ENCODE measurements at places on chromosomes 5 and 9.

GRCh38 chr9:14511452-14511851 is 181.8 kb downstream of the ZDHHC21 start:
- DNase-seq = no peak

GRCh38 chr9:109430231-109430630 is 67.9 kb downstream of the PTPN3 start:
- DNase-seq = no peak

DNA sequence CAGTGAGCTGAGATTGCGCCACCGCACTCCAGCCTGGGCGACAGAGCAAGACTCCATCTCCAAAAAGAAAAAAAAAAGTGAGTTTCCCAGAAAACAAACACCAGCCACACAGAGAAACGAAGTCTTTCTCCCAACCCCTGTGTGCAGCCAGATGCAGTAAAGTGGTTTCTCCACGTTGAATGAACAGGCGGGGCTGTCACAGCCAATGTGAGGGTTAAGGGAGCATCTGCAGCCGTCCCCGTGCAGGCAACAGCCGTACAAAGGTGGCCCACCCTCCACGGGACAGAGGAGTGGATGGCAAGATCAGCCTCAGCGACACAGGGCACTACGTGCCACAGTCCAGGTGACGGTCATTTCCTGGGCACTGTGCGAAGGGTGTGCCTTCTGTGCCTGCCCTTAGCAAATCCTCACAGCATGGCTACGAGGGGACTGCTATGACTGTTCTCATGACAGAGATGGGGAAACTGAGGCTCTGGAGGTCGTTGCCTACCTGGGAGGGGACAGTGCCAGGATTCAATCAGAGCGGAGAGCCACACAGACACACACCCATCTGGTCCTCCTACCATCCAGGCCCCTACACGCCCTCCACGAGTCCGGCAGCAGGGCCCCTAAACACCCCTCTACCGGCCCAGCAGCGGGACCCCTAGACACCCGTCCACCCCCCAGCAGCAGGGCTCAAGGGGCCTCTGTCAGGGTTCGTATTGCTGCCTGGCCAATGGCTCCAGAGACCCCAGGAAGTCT is 2.3 kb downstream of the VAV2 start:
- DNase-seq = no peak

GRCh38 chr5:35026280-35026840 is 21.4 kb downstream of the AGXT2 start:
- no peak for DNase-seq

DNA sequence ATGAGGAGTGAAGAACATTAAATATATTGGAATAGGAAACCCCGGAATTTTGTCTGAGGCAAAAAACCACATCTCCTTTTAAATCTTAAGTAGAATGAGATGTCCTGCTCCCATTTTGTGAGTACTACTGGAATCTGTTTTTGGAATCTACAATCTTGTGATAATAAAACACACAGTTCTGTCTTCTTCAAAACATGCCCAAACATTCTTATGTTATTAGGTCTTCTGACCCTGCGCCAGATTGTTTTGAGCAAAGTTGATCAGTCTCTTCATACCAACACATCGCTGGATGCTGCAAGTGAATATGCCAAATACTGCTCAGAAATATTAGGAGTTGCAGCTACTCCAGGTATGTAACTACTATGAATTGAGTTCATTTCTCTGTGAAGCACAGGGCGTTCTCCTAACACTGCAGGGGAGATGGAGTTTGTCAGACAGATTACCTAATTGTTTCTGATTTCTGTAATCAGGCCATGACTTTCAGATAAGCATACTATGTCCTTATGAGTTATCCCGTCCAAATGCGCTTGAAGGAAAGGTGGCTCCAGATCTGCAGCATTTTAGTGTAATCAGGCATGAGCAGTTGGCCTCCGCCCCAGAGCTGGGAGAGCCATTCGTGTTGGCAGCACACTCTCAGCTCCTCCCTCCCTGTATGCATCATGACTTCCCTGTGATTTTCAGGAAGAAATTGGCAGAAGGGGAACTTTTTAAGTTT is 88.0 kb downstream of the NLN start:
- no peak for DNase-seq

DNA sequence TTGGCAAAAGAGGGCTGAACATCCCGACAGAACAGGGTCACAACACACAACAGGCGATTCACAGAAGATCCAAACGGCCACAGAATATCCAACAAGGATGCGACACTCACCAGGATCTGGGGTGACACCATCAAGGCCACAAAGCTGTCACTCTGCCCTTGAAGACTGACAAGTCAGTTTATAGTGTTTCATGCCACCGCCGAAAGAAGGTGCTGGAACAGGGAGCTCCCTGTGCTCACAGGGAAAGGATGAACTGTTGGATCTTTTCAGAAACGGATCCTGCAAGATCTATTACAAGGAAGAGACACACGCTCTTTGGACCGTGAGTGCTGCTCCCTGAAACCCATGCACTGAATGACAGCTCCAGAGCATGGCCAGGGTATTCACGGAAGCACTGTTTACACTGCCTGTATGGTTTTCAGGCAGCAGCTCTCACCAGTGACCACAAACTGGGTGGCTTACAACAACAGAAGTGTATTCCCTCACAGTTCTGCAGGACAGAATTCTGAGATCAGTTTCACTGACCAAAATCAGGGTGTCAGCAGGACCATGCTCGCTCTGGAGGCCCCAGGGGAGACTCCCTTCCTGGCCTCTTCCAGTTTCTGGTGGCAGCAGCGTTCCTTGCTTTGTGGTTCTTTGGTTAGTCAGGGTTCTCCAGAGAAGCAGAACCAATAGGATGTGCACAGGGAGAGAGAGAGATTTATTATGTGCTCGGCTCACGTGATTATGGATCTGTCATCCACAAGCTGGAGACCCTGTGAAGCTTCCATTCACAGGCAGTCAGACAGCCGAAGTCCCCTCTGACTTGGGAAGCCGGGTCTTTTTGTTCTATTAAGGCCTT is 52.8 kb downstream of the SEMA4D start:
- no peak for DNase-seq

Measured in thoracic aorta (tissue), 2 donors.